Lung (tissue), 17 donors: ENCODE measurements at places on chromosomes 12 and 14.

DNA sequence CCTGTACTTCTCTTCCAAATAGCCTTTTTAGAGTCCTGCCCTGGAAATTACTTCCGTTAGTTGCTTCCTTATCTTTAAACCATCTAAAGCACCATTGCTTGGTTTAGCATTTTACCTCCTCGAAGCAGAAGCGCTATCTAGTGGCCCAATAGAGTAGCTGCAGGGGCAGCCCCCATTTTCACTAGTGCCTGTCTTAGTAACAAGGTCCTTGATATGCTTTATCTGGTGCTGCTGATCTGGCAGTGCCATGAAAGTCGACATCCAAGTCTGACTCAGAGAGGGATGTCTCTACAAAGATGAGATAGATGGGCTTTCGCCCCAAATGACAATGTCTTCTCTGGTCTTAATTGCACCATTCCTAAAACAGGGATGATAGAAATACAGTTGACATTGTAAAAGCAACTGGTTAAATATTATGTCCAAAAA lies 25.0 kb upstream of the CIT start:
- no peak overlapping the region for H3K4me3 ChIP-seq
- peak; percentile 53 for DNase-seq
- H3K27ac ChIP-seq: no peak overlapping the region
- no peaks in the 10 kb centered on the region for H3K27me3 ChIP-seq
- H3K36me3 ChIP-seq: no peaks in the 10 kb centered on the region
- H3K4me1 ChIP-seq: no peaks in the 10 kb centered on the region

DNA sequence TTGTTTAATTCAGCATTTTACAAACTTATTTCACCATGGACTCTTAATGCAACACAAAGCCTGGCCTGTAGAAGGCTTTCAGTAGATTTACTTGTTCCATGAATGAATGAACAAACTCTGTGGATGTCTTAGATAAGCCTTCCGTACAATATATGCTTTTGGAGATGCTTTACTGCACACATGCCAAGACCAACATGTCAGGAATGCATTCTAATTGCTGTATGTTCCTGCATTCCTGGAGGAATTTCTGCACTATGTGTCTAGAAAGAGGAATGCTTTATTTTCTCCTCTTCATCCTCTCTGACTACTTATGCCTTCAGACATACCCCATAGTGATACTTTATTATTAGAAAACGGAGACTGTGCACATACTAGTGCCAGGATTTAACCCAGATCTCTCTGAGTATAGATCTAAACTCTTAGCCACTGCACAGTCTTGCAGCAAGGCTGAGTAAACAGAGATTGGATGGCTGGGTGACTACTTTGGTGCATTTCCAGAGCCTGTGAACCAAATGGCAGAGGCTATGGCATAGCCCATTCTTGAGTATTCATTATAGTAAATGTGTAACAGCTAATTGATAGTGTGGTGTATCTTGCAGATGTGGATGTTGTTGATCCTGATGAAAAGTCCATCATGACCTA lies 108.2 kb downstream of the SYNE2 start:
- no peak overlapping the region for H3K4me3 ChIP-seq
- no peaks in the 10 kb centered on the region for H3K27me3 ChIP-seq
- peaks cover 3% of the 10 kb centered on the region for H3K36me3 ChIP-seq
- no peak overlapping the region for H3K27ac ChIP-seq

DNA sequence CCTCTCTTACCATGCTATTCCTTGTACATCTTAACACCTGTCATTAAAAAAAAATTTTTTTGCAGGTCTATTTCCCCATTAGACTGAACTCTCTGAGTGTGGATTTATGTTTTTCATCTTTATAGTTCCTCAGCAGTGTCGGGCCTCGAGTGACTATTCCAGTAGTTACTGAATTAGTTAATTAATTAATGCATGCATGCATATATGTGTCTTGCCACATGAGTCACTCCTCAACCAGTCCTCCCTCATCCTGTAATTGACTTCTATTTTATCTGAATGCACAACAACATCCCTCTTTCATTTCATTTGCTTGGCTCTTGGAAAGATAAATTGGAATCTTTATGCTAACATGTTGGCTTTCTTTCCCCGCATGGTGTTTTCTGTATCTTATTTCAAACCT lies 35.6 kb downstream of the ERG28 start:
- H3K36me3 ChIP-seq: no peaks in the 10 kb centered on the region
- H3K4me1 ChIP-seq: no peaks in the 10 kb centered on the region
- H3K27ac ChIP-seq: no peak overlapping the region
- no peaks in the 10 kb centered on the region for H3K27me3 ChIP-seq

- no peak for DNase-seq
- H3K27me3 ChIP-seq: no peaks in the 10 kb centered on the region
- no peak overlapping the region for H3K4me3 ChIP-seq
- H3K27ac ChIP-seq: no peak overlapping the region
- H3K36me3 ChIP-seq: no peaks in the 10 kb centered on the region
Measured at GRCh38 chr14:71136386-71137060, 229.3 kb downstream of the PCNX1 start.

GRCh38 chr14:56193347-56193746 lies 75.1 kb downstream of the PELI2 start:
- peaks cover 5% of the 10 kb centered on the region for H3K4me1 ChIP-seq
- H3K27me3 ChIP-seq: no peaks in the 10 kb centered on the region
- no peak overlapping the region for H3K4me3 ChIP-seq
- no peak for DNase-seq
- no peak overlapping the region for H3K27ac ChIP-seq
- peaks cover 2% of the 10 kb centered on the region for H3K36me3 ChIP-seq

- no peak overlapping the region for H3K27ac ChIP-seq
- no peak overlapping the region for H3K4me3 ChIP-seq
- no peaks in the 10 kb centered on the region for H3K27me3 ChIP-seq
- no peaks in the 10 kb centered on the region for H3K36me3 ChIP-seq
- no peaks in the 10 kb centered on the region for H3K4me1 ChIP-seq
Measured at GRCh38 chr12:131335456-131335855, 375.4 kb upstream of the SFSWAP start.

- no peak overlapping the region for H3K4me3 ChIP-seq
- no peak overlapping the region for H3K27ac ChIP-seq
- H3K27me3 ChIP-seq: no peaks in the 10 kb centered on the region
Measured at GRCh38 chr12:77617818-77618217, 212.9 kb upstream of the NAV3 start.

DNA sequence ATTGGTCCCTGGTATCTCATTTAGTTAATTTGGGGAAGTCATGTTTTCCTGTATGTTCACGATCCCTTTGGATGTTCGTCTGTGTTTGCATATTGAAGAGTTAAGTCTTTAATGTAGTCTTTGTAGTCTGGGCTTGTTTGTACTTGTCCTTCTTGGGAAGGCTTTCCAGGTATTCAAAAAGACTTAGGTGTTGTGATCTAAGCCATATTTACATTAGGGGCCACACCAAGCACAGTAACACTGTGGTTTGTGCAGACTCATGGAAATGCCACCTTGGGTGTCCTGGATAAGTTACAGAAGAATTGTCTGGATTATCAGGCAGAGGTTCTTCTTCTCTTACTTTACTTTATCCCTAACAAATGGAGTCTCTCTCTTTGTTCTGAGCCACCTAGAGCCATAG lies 380.3 kb downstream of the CCER1 start:
- no peak overlapping the region for H3K27ac ChIP-seq
- H3K36me3 ChIP-seq: no peaks in the 10 kb centered on the region
- H3K27me3 ChIP-seq: no peaks in the 10 kb centered on the region
- no peak overlapping the region for H3K4me3 ChIP-seq
- no peak for DNase-seq
- no peaks in the 10 kb centered on the region for H3K4me1 ChIP-seq

DNA sequence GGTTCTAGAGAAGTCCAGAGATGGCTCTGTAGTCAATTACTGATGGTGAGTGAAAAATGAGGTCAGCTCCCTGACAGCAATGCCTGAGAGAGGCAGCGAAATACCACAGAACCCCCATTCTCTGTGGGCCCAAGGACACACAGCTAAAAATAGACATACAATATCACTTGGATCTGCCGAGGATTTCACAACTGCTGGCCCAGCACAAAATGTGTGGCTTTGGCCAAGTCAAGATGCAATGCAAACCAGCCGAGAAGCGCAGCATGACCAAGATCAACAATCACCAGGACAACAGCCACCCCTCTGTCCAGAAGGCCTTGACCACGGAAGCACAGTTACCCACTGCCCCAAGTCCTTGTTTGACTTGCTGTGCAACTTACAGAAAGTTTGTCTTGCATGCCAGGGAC lies 52.2 kb downstream of the CKAP4 start:
- no peak overlapping the region for H3K27ac ChIP-seq
- H3K4me3 ChIP-seq: no peak overlapping the region
- peak; percentile 56 for DNase-seq
- no peaks in the 10 kb centered on the region for H3K27me3 ChIP-seq
- H3K36me3 ChIP-seq: no peaks in the 10 kb centered on the region

GRCh38 chr12:89920866-89921265 lies 212.2 kb upstream of the ATP2B1 start:
- no peak overlapping the region for H3K27ac ChIP-seq
- no peaks in the 10 kb centered on the region for H3K4me1 ChIP-seq
- H3K27me3 ChIP-seq: no peaks in the 10 kb centered on the region
- no peak overlapping the region for H3K4me3 ChIP-seq

GRCh38 chr12:48602192-48602989 lies 32.5 kb upstream of the LALBA start:
- H3K36me3 ChIP-seq: no peaks in the 10 kb centered on the region
- DNase-seq: no peak
- H3K27me3 ChIP-seq: no peaks in the 10 kb centered on the region
- H3K27ac ChIP-seq: no peak overlapping the region

DNA sequence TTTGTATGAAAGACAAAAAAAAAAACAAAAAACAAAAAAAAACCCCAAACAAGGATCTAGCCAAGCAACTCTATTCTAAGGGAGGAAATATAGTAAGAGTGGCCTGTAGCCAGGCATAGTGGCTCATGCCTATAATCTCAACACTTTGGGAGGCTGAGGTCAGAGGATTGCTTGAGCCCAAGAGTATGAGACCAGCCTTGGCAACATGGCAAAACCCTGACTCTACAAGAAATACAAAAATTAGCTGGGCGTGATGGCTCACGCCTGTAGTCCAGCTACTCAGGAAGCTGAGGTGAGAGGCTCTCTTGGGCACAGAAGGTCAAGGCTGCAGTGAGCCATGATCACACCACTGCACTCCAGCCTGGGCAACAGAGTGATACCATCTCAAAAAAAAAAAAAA lies 47.9 kb downstream of the TMEM117 start:
- no peak overlapping the region for H3K27ac ChIP-seq
- no peak overlapping the region for H3K4me3 ChIP-seq
- H3K4me1 ChIP-seq: no peaks in the 10 kb centered on the region
- H3K36me3 ChIP-seq: no peaks in the 10 kb centered on the region

GRCh38 chr12:6494968-6495367 lies 1.1 kb downstream of the NCAPD2 start:
- no peaks in the 10 kb centered on the region for H3K27me3 ChIP-seq
- no peaks in the 10 kb centered on the region for H3K4me1 ChIP-seq

GRCh38 chr14:70192915-70193314 lies 4.2 kb upstream of the SLC8A3 start:
- DNase-seq: no peak
- no peaks in the 10 kb centered on the region for H3K27me3 ChIP-seq
- peaks cover 8% of the 10 kb centered on the region for H3K4me1 ChIP-seq

DNA sequence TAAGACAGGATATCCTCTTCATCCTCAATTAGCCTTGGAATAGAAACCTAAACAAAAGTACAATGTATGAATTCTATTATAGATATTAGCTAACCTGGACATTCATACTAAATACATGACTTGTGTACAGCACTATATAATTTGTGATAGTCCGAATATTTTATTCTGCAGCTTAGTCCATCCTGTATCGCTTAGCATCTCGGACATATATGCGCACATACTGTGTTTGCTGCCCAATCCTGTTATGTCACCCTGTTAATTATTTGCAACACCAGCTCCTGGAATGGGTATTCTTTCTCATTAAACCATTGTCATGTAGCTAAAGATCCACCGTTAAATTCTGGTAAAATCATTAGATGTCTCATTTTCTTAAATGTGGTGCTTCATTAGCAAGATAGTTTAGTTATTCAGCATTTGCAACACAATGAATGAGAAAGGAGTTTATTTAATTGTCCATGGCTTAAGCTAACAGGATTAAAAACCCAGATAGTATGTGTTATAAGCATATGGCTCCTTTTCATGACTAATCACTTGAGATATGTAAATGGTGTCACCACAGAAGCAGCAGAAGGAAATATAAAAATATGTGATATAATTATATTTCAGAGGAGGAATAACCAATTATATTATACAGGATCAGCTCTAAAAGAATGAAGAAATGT lies 156.0 kb upstream of the ARHGAP5 start:
- H3K36me3 ChIP-seq: no peaks in the 10 kb centered on the region
- H3K4me3 ChIP-seq: no peak overlapping the region
- no peak for DNase-seq
- H3K4me1 ChIP-seq: no peaks in the 10 kb centered on the region
- no peak overlapping the region for H3K27ac ChIP-seq

DNA sequence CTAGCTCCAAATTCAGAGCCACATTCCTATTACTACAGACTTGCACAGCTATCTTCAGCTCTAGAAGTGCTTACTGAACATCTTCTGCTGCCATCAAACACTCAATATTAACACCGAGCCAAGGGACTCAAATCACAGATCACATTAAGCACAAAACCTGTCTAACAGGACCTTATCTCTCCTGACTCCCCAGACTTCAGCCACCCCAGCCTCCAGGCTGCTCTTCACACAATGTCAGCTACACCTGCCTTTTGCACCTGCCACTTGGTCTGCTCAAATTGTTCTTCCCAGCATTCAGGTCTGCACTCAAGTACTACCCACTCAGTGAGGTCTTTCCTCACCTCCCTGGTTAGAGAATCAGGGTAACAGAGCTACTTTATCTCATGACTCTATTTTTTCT lies 57.1 kb downstream of the GALC start:
- H3K36me3 ChIP-seq: no peaks in the 10 kb centered on the region
- H3K4me1 ChIP-seq: no peaks in the 10 kb centered on the region
- DNase-seq: no peak
- no peak overlapping the region for H3K27ac ChIP-seq
- no peak overlapping the region for H3K4me3 ChIP-seq

DNA sequence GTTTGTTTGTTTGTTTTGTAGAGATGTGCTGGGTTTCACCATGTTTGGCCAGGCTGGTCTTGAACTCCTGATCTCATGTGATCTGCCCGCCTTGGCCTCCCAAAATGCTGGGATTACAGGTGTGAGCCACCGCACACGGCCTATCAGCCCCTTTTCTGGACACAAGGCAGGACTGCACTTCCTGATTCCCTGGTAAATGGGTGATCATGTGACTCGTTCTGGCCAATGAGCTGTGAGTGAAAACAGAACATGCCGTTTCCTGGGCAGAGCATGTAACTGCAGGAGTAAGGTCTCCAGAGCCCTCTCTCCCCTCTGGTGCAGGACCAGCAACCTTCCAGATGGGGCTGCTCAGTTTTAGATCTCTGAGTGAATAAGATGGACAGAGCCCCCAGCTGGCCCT lies 92.7 kb downstream of the ITPK1 start:
- no peaks in the 10 kb centered on the region for H3K27me3 ChIP-seq
- peaks cover 3% of the 10 kb centered on the region for H3K4me1 ChIP-seq
- H3K4me3 ChIP-seq: no peak overlapping the region

- DNase-seq: no peak
- H3K4me3 ChIP-seq: no peak overlapping the region
- H3K27me3 ChIP-seq: no peaks in the 10 kb centered on the region
- no peaks in the 10 kb centered on the region for H3K36me3 ChIP-seq
Measured at GRCh38 chr12:59677857-59678256, 82.0 kb downstream of the SLC16A7 start.
